ENCODE measurements at places on chromosomes 5 and 9.

DNA sequence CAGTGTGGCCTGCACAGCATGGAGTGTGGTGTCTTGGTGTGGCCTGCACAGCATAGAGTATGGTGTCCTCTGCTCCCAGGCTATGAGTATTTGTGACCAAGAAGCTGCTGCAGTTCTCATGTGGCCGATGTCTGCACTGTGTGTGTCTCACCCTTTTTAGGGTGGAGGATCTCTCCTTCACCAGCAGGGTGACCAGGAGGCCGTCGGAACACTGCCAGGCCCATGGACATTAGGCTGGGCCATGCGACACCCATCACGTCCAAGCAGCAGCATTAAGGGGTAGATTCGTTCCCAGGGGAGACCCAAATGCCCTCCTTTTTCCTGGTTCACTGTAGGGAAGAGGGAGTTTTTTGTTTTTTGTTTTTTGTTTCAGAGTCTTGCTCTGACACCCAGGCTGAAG, 115.3 kb upstream of the SPIN1 start:
- no peak for DNase-seq

DNA sequence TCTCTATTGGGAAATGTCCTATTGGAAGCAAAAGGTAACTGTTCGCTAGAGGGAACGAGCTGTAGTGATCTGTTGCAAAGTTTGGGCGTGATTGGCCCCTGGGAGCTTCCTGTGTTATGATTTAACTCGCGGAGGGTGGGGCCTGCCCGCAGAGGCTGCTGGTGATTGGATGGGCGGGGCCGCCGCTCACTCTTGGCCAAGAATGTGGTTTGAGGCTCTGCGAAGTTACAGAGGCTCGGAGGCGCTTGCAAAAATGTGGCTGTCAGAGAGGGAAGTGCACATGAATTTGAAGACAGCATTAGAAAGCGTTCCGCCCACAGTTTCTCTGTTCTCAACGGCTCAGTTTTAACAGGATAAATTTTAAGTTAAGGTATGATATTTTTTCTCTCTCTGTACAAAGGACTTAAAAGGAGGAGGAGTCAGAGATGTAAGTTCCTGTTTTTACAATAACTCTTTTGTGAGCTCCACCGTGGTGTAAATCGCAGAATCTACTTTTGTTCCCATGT, 46.9 kb downstream of the CNTRL start:
- DNase-seq, result peak; percentile 39

GRCh38 chr9:123120953-123121352, 87.5 kb downstream of the GPR21 start:
- DNase-seq, result no peak

GRCh38 chr5:31107091-31107518, 86.4 kb upstream of the CDH6 start:
- DNase-seq, result no peak

GRCh38 chr5:3899093-3899492, 303.5 kb downstream of the IRX1 start:
- DNase-seq, result no peak

GRCh38 chr5:52725065-52725746, 62.5 kb upstream of the ITGA1 start:
- no peak for DNase-seq

DNA sequence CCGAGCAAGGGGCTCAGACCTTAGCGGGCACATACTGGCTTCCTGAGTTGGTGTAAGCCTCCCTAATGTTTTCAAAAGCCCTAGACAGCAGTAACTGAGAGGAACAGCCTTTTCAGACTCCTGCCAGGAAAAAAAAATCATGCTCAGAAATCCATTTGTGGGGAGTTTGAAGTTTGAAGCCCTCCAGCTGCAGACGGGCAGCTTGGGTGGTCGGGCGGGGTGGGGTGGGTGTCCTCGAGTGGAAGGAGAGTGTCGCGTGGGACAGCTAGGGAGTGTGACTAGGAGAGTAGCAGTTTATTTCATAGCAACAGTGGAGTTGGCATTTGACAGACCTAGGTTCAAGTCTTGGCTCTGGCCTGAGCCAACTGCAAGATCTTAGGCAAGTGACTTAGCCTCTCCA, 90.7 kb upstream of the PITX1 start:
- DNase-seq, result no peak

DNA sequence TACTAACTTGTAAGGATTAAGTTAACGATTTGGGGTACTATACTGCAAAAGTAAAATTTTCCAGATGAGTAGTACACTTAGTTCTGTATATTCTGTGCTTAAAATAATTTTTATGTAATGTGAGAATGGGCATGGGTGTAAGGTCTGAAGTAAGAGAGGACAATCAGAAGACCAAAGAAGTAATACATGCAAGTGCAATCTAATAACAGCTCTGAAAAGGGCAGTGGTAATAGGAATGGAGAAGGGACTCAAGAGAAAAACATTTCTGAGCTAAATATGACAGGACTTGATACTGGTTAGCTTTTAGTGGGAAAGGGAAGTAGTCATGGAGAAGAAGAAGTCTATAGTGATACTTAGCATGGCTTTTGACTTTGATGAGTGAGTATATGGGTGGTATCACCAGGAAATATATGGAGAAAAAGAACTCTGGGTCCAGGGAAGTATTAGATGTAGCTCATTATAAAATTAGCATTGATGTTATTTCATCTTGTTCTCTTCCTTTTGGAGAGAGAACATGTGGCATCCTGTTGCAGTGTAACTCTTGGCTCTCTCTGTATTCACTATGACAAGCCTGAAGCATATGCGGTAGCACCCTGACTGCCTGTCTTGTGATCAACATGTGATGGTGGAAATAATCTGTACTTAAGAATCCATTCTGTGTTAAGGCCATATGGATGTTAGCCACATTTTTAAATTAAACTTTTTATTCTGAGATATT, 60.5 kb downstream of the ERCC6L2 start:
- DNase-seq, result no peak

GRCh38 chr5:18321262-18321942, 687.1 kb downstream of the TAF11L14 start:
- no peak for DNase-seq

DNA sequence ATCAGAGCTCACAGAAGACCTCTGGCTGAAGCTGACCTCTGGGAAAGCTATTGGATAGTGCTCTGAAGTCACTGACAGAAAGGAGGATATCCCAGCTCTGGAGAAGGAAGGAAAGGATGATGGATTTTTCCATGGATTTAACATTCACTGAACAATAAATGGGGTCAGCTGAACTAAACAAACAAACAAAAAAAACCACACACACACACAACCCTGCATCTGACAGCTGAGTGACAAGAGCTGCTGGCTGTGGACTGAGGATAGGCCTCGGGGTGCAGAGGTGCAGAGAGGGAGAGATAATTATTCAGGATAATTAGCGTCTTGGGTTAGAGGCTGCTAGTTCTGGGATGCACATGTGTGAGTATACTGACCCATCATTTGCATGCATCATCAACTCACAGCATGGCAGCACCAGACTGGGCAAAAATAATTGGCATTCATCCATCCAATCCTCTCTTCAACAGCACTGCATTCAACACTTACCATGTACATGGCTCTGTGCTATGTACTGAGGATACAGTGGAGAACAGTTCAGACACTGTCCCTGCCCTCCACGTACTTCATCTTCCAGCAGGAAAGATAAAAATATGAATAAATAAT, 131.4 kb upstream of the TRIM32 start:
- no peak for DNase-seq

DNA sequence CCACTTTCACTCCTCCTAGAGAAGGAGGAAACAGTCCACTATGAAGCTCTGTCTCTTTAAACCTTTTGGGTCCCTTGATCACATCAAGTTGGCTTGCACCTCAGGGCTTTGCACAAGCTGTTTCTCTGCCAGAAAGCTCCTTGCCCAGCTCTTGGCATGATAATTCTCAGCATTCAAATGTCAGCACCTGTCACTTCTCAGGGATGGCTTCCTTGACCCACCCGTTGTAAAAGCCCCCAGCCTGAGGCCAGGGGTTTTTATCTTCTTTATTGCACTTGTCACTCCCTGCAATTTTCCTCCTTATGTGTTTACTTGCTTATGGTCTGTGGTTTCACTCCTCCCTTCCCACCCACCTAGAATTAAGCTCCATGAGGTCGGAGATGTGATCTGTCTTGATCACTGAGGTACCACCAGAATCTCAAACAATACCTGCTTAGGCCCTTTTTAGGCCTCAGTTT, 200.7 kb upstream of the TBC1D2 start:
- no peak for DNase-seq

GRCh38 chr9:124593651-124594058, 86.5 kb upstream of the NR5A1 start:
- peak; percentile 19 for DNase-seq

GRCh38 chr9:119370816-119371215, 1.6 kb upstream of the BRINP1 start:
- DNase-seq, result peak; percentile 21

- no peak for DNase-seq
Measured at GRCh38 chr5:76249621-76250020, 153.5 kb upstream of the IQGAP2 start.

DNA sequence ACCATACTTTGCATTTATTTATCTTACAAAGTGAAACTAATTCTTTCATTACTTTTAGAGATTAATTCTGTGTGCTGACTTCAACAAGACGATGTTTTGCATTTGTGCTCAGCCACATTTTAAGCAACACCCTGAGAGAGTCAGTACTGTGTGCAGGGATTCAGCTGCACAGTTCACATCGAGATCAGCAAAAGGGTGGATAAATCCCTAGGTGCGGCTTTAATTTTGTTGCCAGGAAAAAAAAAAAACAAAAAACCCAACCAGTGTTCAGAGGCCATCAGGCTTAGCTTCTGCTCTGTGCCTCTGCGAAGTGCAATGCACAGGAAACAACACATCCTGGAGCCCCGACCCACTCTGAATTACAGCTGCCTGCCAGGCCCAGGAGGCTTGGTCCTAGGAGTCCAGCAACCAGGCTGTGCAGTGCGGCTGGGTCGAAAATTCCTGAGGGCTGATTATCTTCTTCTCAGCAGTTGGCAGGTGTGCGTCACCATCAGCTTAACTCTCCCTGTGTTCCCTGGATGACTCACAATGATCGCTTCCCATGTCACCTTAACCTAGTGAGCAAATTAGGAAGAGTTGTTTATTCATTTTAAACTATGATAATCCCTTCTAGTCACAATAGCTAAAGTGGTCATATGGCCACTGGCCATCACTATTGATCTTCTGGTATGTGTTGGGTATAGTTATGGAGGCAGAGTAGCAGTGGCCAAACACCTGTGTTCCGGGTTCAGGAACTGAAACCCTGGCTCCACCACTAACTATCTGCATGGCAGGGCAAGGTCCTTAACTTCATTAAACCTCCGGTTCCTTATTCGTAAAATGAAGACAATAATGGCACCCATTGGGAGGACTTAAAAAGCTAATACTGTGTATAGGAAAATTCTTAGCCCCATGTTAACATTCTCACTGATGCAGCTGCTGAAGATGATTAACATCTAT, 31.2 kb upstream of the NDUFB6 start:
- DNase-seq, result no peak

DNA sequence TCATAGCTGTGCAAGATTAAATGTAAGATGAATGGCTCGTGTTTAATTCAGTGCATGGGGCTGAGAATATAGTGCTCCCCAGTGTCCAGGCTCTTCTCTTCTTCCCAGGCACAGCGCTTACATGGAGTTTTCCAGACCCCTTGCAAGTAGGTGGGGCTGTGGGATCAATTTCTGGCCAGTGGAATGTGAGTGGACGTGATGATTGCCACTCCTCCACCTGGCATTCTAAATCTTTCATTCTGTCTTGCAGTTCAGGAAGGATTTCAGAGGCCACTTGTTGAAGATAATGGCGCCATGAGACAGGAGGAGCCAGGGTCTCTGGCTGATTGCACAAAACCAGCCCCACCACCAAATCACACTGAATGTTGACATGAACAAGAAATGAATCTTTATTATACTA, 7.2 kb upstream of the PIP5K1B start:
- DNase-seq, result no peak

DNA sequence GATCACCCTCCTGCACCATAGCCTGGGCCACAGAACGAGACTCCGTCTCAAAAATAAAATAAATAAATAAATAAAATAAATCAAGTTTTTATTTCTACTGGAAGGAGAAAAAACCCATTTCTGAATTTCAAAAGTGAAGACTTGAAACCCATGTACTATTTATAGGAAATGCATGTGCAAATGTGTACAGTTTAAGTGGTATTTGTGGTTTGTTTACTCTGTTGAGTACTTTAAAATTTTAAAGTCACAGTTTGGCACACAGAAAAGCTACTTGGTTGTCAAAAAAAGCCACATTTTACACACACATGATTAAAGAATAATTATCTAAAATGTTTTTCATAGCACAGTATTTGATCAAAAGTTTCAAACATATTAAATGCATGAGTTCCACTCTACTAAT, 43.6 kb downstream of the NR3C1 start:
- no peak for DNase-seq

GRCh38 chr5:112951124-112951702, 25.4 kb upstream of the DCP2 start:
- no peak for DNase-seq

- no peak for DNase-seq
Measured at GRCh38 chr9:134272302-134273023, 53.8 kb upstream of the RXRA start.

- DNase-seq, result no peak
Measured at GRCh38 chr9:123346026-123346425, 10.0 kb upstream of the CRB2 start.

- no peak for DNase-seq
Measured at GRCh38 chr5:145847499-145848497, 12.7 kb upstream of the PRELID2 start.

GRCh38 chr5:140565024-140565779, 574 bp downstream of the SLC35A4 start:
- no peak for DNase-seq

GRCh38 chr5:83034528-83035207, 42.5 kb downstream of the TMEM167A start:
- no peak for DNase-seq

DNA sequence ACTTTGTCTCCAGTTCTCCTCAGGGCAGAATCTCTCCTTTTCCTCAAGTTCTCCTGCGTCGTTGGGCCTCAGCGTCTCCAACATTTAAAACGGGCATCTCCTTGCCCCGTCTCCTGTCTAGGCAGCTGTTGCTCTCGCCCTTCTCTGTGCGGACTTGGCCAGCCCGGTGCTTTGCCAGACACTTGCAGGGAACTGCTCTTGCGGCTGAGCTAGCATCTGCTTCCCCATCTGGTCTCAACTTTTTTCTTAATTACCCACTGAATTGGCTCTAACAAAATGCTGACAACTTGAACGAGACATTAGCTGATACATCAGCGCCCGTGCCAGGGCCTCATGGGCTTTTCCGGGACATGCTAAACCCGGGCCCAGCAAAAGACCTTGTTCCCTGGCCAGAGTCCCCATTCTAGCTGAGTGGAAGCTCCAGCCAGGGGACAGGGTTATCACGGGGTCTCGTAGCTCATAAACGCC, 25.1 kb downstream of the ZNF618 start:
- DNase-seq, result no peak

- DNase-seq, result no peak
Measured at GRCh38 chr5:110398951-110399350, 327.5 kb downstream of the TMEM232 start.

- peak; percentile 23 for DNase-seq
Measured at GRCh38 chr9:130663977-130664250, 480 bp upstream of the PRDM12 start.

- no peak for DNase-seq
Measured at GRCh38 chr9:115200711-115201505, 83.0 kb upstream of the TNC start.

All from GM12892 (cell line).